ENCODE measurements at places on chromosomes 11 and 22. TPM values are rescaled to one million over a fixed set of nuclear protein-coding genes. Genes with fewer than 3 reads are reported as not detected.

Gene KIF18A
- 26.0 TPM for total RNA-seq

Gene OSM
- 103 TPM for total RNA-seq

Gene SLC15A3
- 0.28 TPM for total RNA-seq

Gene KLHL35
- 0.60 TPM for total RNA-seq

Gene BTG4
- total RNA-seq = not detected

Gene MUS81
- total RNA-seq = 91.9 TPM

Gene TRIM77
- not detected for total RNA-seq

Gene PIWIL4
- 1.1 TPM for total RNA-seq

Gene OR51G2
- total RNA-seq = not detected

Gene C11orf91
- total RNA-seq = not detected

Gene NCR3LG1
- 0.15 TPM for total RNA-seq

Gene CASP5
- not detected for total RNA-seq

Gene IGF2
- 0.76 TPM for total RNA-seq

Gene NAALAD2
- not detected for total RNA-seq

Gene GPR83
- total RNA-seq = not detected

Gene FAM111B
- total RNA-seq = 47.2 TPM

Gene LRRC75B
- total RNA-seq = 0.93 TPM

Gene MIAT
- 186 TPM for total RNA-seq

Gene OR52N4
- 1.5 TPM for total RNA-seq

Gene FCHSD2
- total RNA-seq = 41.7 TPM

Gene C11orf16
- total RNA-seq = not detected

Gene LMNTD2
- total RNA-seq = 3.2 TPM

Gene SNX32
- 0.83 TPM for total RNA-seq

Gene DERL3
- total RNA-seq = 8.3 TPM

Gene KRTAP5-10
- 0.20 TPM for total RNA-seq

Gene EMID1
- not detected for total RNA-seq

Gene OR8G5
- not detected for total RNA-seq

Gene TOMM22
- 60.4 TPM for total RNA-seq

Gene ZNF70
- 1.8 TPM for total RNA-seq

Gene IGLL1
- total RNA-seq = 2.3 TPM

Gene BID
- 25.7 TPM for total RNA-seq

Gene PGA5
- not detected for total RNA-seq

Gene EXPH5
- total RNA-seq = 0.55 TPM

Gene GGTLC3
- not detected for total RNA-seq
